ENCODE measurements at places on chromosomes 12 and 14. TPM values are rescaled to one million over a fixed set of nuclear protein-coding genes. Genes with fewer than 3 reads are reported as not detected.

AKAP3 gene
- 0.29 TPM for polyA plus RNA-seq

SYT10 gene
- not detected for polyA plus RNA-seq

HOXC4 gene
- 0.05 TPM for polyA plus RNA-seq

TNFAIP2 gene
- polyA plus RNA-seq = 20.2 TPM

CRY1 gene
- polyA plus RNA-seq = 13.7 TPM

KCNK10 gene
- polyA plus RNA-seq = not detected

NOVA1 gene
- 4.2 TPM for polyA plus RNA-seq

RNFT2 gene
- polyA plus RNA-seq = 2.1 TPM

KRT6C gene
- polyA plus RNA-seq = not detected

STON2 gene
- not detected for polyA plus RNA-seq

PTCSC3 gene
- polyA plus RNA-seq = not detected

HCAR2 gene
- not detected for polyA plus RNA-seq

ART4 gene
- not detected for polyA plus RNA-seq

CNTN1 gene
- 0.19 TPM for polyA plus RNA-seq

HOXC12 gene
- polyA plus RNA-seq = not detected

IFT43 gene
- polyA plus RNA-seq = 39.1 TPM

SETD3 gene
- 25.0 TPM for polyA plus RNA-seq

CYP46A1 gene
- polyA plus RNA-seq = 0.14 TPM

PIWIL1 gene
- not detected for polyA plus RNA-seq

POMT2 gene
- 11.0 TPM for polyA plus RNA-seq

SERPINA3 gene
- polyA plus RNA-seq = 2.4 TPM
